ENCODE measurements at places on chromosomes 1 and 21. TPM values are rescaled to one million over a fixed set of nuclear protein-coding genes. Genes with fewer than 3 reads are reported as not detected.

GRCh38 chr21:31611445-31611844 lies 48.0 kb upstream of the SOD1 start:
- H3K4me3 ChIP-seq, result no peak overlapping the region
- H3K4me1 ChIP-seq, result no peaks in the 10 kb centered on the region
- no peaks in the 10 kb centered on the region for H3K27me3 ChIP-seq
- DNase-seq, result no peak

ERICH3 gene
- total RNA-seq, result 3.5 TPM

- no peak overlapping the region for H3K4me3 ChIP-seq
- DNase-seq, result no peak
- no peaks in the 10 kb centered on the region for H3K4me1 ChIP-seq
- H3K36me3 ChIP-seq, result no peaks in the 10 kb centered on the region
These were observed 50.7 kb downstream of the UBE2T start for GRCh38 chr1:202291001-202291400.

GRCh38 chr1:86324130-86324822 lies 71.8 kb downstream of the ODF2L start:
- DNase-seq, result no peak
- no peaks in the 10 kb centered on the region for H3K4me1 ChIP-seq
- no peaks in the 10 kb centered on the region for H3K36me3 ChIP-seq
- no peaks in the 10 kb centered on the region for H3K27me3 ChIP-seq

GRCh38 chr1:30153743-30154449 lies 569.5 kb downstream of the MATN1 start:
- no peak for DNase-seq
- H3K36me3 ChIP-seq, result no peaks in the 10 kb centered on the region
- no peaks in the 10 kb centered on the region for H3K4me1 ChIP-seq
- no peak overlapping the region for H3K27ac ChIP-seq
- no peak overlapping the region for H3K4me3 ChIP-seq

LEPR gene
- 24.7 TPM for total RNA-seq

DNA sequence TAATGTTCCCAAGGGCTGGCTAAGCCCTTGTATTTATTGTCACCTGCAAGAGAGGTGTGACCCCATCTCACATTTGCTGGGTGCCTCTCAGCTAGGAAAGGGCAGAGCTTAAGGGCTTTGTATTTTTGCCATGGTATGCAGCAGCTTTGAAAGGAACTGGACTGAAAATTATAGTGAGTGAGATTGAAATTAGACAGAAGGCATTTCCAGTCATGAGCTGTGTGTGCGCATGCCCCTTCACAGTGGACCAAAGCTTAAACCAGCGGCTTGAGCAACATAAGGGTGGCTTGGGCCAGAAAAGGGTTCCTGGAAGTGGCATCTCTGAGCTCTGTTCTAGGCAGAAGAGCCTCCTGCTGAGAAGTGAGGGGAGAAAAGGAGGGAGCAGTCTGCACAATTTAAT lies 19.8 kb downstream of the MYOG start:
- H3K27me3 ChIP-seq, result no peaks in the 10 kb centered on the region
- H3K27ac ChIP-seq, result no peak overlapping the region
- H3K4me1 ChIP-seq, result peaks cover 9% of the 10 kb centered on the region
- peak; percentile 25 for DNase-seq

DNA sequence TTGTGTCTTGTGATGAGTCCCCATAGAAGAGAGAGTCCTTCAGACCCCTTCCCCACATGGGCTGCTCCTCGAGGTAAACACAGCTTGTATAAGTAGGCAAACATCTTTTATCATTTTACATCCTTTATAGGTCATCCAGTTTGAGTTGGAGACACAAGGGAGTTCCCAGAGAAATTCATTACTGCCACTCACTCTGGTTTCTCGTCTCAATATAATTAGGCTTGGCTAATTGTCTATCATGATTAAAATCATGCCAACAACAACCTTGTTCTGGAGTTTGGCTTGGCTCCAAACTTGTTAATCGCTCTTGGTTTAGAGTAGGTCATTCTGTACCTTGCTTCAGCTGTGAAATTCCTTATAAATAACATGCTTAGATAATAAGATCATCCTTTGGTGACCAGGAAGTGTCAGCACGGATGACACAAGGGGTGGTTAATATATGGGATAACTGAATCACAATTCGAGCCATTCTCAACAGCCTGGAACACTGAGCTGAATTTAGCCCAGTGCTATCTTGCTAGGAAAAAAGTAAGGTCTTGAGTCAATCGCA lies 70.7 kb upstream of the DAB1 start:
- no peaks in the 10 kb centered on the region for H3K27me3 ChIP-seq
- no peak overlapping the region for H3K27ac ChIP-seq
- no peaks in the 10 kb centered on the region for H3K36me3 ChIP-seq
- H3K4me1 ChIP-seq, result no peaks in the 10 kb centered on the region
- DNase-seq, result no peak

DNA sequence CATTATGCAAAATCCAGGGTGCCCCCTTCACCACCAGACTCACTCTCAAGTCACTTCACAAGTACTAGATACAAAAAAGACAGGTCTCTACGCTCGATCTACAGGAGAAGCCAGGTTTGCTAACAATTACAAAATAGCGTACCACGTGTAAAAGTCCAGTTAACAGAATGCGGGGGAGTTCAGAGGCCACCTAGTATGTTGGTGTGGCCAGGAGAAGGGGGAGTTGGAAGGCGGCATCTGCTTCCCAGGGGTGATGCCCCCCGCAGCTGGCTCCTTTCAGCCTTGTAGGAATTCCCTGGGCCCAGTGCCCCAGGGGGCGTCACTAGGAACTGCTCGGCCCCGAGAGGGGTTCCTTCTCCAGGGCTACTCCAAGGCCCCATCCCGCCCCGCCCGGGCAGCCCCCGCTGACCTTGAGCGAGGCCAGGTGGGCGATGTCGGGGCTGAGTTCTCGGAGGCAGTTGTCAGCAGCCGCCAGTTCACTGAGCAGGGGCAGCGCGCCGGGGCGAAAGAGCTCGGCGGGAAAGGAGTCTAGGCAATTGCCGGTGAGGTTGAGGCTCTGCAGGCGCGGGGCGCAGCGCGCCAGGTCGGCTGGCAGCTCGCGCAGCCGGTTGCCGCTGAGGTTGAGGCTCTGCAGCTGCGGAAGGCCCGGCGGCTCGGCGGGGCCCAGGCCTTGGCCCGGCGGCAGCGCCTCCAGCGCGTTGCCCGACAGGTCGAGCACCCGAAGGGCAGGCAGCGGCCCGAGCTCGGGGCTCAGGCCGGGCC lies 664 bp downstream of the LRRC47 start:
- DNase-seq, result no peak
- H3K4me3 ChIP-seq, result peak overlapping the region; percentile 90
- H3K27me3 ChIP-seq, result no peaks in the 10 kb centered on the region

GRCh38 chr21:45262616-45263015 lies 25.1 kb downstream of the POFUT2 start:
- H3K36me3 ChIP-seq, result no peaks in the 10 kb centered on the region
- H3K27ac ChIP-seq, result no peak overlapping the region
- no peaks in the 10 kb centered on the region for H3K4me1 ChIP-seq
- DNase-seq, result no peak

- no peak overlapping the region for H3K4me3 ChIP-seq
- no peak for DNase-seq
- no peaks in the 10 kb centered on the region for H3K27me3 ChIP-seq
- no peak overlapping the region for H3K27ac ChIP-seq
These were observed 93.9 kb downstream of the TBX19 start for GRCh38 chr1:168374566-168374965.

AMPD1 gene
- total RNA-seq, result 0.79 TPM

- no peak for DNase-seq
- no peak overlapping the region for H3K27ac ChIP-seq
- no peak overlapping the region for H3K4me3 ChIP-seq
- no peaks in the 10 kb centered on the region for H3K4me1 ChIP-seq
- no peaks in the 10 kb centered on the region for H3K27me3 ChIP-seq
- no peaks in the 10 kb centered on the region for H3K36me3 ChIP-seq
These were observed 24.9 kb downstream of the ZNF281 start for GRCh38 chr1:200384818-200385390.

DNA sequence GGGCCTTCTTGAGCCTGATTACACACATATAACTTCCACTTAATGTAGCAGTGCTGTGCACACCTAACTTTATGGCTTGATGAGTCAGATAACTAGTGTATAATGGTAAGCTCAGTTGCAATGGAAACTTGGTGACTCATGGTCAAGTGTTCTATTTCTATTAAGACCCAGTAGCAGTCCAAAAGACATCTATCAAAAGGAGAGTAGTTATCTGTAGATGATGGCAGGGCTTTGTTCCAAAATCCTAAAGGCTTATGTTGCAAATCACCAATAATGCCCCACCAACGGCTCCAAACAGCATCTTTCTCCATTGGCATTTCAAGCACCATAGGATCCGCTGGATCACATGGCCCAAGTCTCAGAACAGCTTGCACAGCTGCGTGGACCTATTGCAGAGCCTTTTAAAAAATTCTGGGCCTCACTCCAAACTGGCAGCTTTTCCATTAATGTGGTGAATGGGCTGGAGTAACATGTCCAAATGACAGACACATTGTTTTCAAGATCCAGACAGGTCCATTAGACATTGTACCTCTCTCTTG lies 566.8 kb upstream of the USP24 start:
- no peak overlapping the region for H3K27ac ChIP-seq
- no peak for DNase-seq
- H3K27me3 ChIP-seq, result no peaks in the 10 kb centered on the region

DNA sequence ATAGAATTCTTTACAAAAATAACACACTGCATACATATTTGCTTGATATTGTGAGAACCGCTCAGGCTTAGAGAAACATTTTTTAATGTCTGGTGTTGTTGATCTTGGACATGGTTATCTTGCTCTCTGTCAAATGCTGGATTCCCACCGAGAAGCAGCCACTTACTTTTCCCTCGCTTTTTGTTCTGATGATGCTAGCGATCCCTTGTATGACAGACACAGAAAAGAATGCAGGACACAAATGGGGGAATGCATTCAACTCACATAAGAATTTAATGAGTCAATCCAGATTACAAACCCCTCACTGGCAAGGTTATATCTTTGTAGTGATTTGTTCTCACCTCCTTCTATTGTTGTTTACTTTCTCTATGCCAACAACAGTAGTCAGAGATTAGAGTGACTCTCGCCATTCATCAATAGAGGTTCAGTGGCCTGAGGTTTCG lies 76.8 kb upstream of the AKT3 start:
- no peak for DNase-seq
- H3K4me1 ChIP-seq, result peaks cover 10% of the 10 kb centered on the region
- no peak overlapping the region for H3K4me3 ChIP-seq
- H3K36me3 ChIP-seq, result no peaks in the 10 kb centered on the region
- no peak overlapping the region for H3K27ac ChIP-seq

DNA sequence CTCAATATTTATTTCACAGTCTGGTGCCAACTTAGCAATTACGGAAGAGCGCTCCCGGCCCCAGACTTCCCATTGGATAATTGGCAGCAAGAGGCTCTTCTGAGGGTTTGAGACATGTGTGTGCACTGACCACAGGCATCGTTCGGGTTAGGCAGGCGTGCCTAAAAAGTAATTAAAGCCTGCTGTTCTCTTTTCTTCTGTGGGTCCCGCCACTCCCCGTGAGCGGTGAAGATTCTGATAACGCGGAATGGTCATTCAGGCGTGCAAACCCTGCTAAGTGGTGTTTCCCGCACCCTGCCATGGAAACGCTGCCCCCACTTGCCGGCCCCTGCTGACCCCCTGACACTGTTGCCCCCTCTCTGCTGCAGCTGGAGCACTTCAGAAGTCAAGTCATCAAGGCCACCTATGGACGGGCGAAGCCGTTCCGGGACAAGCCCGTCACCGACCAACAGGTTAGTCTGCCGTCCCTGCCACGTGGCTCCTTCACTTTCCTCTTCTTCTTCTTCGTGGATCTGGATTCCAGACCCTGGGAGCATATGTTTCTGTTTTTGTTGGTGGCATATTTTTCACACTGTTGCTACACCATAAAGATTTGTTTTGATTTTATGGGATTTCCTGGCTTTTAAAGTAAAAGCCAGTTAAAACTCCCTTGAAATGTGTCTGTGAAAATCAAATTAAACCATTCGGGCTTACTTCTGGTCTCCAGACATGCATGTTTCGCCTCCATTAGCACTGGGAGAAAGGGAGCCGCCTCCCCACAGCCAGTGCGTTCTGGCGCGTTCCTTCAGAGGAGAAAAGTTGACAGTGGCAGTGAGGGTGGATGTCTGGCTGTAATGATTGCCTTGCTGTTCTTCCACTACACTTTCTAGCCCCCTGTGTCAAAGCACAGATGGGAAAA lies 79.9 kb downstream of the FHAD1 start:
- no peak for DNase-seq
- H3K27ac ChIP-seq, result no peak overlapping the region
- peaks cover 10% of the 10 kb centered on the region for H3K4me1 ChIP-seq
- peaks cover 31% of the 10 kb centered on the region for H3K27me3 ChIP-seq
- no peak overlapping the region for H3K4me3 ChIP-seq
- no peaks in the 10 kb centered on the region for H3K36me3 ChIP-seq

GRCh38 chr21:45957981-45958600 lies 23.5 kb upstream of the COL6A1 start:
- peak overlapping the region; percentile 70 for H3K27ac ChIP-seq
- H3K36me3 ChIP-seq, result no peaks in the 10 kb centered on the region
- DNase-seq, result no peak
- no peak overlapping the region for H3K4me3 ChIP-seq
- no peaks in the 10 kb centered on the region for H3K4me1 ChIP-seq

GRCh38 chr1:24874056-24874455 lies 56.0 kb downstream of the RUNX3 start:
- no peak overlapping the region for H3K27ac ChIP-seq
- H3K36me3 ChIP-seq, result no peaks in the 10 kb centered on the region
- H3K4me3 ChIP-seq, result no peak overlapping the region
- no peak for DNase-seq

DNA sequence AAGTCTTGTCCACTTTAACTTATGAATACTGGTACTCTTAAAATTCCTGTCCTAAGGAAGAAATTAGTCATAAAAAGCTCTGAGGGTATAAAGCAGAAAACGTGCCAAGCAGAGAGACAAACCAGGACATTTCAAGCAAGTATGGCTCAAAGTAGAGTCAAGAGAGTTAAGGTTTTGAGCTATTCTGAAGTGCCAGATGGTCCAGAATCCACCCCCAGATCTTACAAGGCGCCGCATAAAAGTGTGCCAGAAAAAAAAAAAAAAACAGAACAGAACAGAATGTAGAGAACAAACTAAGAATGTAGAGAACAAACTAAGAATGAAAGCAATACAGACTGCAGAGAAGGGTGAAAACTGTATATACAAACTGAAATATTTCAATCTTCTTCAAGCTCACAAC lies 12.5 kb downstream of the EPS15 start:
- H3K36me3 ChIP-seq, result no peaks in the 10 kb centered on the region
- H3K4me1 ChIP-seq, result peaks cover 49% of the 10 kb centered on the region
- H3K27me3 ChIP-seq, result no peaks in the 10 kb centered on the region

DNA sequence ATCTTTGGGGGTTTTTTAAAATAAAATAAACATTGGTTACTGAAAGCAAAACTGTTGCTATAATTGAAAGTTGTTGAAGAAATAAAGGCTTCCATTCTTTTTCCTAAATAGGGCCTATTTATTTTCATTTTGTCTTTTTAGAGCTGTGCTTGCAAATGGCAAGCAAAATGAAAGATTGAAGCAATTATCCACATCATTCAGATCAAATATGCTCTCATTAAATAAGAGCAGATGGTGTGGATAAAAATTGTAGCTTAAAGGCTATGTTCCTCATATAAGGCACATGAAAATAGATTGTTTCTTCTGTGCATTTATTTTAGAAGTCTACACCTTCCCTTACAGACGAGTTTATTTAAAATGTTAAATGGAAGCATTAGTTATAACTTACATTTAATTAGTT lies 1317.7 kb downstream of the MRPL39 start:
- H3K4me3 ChIP-seq, result no peak overlapping the region
- H3K27me3 ChIP-seq, result no peaks in the 10 kb centered on the region
- H3K4me1 ChIP-seq, result no peaks in the 10 kb centered on the region
